ENCODE measurements at places on chromosomes 13 and 19.
A peak's percentile ranks its signal among the peaks of the same experiment; 100 is the strongest.

- DNase-seq, result no peak
These were observed 7.6 kb downstream of the WTIP start for GRCh38 chr19:34489175-34489574.

- peak; percentile 82 for DNase-seq
These were observed 890 bp upstream of the ZNF611 start for GRCh38 chr19:52735734-52736133.

- no peak for DNase-seq
These were observed 1.5 kb upstream of the ZNF561 start for GRCh38 chr19:9622531-9622930.

- DNase-seq, result no peak
These were observed 1722.7 kb downstream of the SLITRK5 start for GRCh38 chr13:89393758-89394304.

GRCh38 chr13:28489524-28489931 lies 5.4 kb downstream of the FLT1 start:
- DNase-seq, result no peak

DNA sequence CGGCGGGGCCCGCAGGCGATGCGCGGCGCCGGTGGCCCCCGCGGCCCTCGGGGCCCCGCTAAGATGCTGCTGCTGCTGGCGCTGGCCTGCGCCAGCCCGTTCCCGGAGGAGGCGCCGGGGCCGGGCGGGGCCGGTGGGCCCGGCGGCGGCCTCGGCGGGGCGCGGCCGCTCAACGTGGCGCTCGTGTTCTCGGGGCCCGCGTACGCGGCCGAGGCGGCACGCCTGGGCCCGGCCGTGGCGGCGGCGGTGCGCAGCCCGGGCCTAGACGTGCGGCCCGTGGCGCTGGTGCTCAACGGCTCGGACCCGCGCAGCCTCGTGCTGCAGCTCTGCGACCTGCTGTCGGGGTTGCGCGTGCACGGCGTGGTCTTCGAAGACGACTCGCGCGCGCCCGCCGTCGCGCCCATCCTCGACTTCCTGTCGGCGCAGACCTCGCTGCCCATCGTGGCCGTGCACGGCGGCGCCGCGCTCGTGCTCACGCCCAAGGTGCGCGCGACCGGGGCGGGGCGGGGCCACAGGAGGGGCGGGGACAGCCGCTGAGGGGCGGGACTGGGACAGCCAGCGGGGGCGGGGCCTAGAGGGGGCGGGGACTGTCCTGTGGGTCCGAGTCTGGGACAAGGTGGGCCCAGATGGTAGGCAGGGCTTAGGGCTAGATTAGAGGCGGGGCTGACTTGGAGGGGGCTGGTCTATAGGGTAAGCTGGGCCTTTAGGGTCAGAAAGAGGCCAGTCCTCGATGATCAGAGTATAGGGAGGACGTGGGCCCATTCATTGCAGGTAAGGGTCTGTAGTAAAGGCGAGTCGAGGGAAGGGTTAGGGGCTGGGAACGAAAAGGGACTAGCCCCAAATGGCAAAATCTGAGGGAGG lies 5.1 kb downstream of the GRIN2D start:
- DNase-seq, result peak; percentile 51

DNA sequence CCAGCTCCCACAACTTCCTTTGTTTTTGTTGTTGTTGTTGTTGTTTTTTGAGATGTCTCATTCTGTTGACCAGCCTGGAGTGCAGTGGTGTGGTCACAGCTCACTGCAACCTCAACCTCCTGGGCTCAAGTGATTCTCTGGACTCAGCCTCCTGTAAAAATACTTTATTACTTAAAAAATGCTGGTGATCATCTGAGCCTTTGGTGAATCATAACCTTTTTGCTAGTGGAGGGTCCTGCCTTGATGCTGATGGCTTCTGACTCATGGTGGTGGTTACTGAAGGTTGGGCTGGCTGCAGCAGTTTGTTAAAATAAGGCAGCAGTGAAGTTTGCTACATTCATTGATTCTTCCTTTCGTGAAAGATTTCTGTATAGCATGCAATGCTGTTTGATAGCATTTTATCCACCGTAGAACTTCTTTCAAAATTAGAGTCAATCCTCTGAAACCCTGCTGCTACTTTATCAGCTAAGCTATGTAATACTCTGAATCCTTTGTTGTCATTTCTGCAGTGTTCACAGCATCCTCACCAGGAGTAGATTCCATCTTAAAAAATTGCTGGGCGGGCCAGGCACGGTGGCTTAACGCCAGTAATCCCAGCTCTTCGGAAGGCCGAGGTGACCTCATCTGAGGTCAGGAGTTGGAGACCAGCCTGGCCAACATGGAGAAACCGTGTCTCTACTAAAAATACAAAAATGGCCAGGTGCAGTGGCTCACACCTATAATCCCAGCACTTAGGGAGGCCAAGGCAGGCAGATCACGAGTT lies 18.0 kb downstream of the ARHGAP35 start:
- peak; percentile 32 for DNase-seq

All from uterus (tissue), 4 donors.